ENCODE measurements at places on chromosomes 3 and 15.
A peak's percentile ranks its signal among the peaks of the same experiment; 100 is the strongest.

- DNase-seq = no peak
These were observed 107.0 kb downstream of the IGF2BP2 start for GRCh38 chr3:185717627-185718402.

DNA sequence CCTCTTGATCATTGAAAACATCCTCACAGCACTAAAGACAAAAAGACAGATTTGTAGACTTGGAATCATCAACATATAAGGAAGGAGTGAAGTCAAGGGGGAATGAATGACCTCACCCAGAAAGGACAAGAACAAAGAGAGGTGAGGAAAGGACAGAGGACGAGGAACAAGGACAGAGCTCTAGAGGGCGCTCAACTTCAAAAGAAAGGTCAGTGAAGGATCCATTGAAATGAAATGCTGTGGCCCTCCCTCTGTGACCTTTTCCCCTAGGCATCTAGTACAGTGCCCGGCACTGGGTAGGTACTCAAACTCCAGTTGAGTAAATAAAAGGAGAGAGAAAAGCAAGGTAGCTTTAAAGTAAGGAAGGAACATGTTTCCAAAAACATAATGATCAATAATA, 2.6 kb downstream of the ATP8B4 start:
- peak; percentile 34 for DNase-seq

DNA sequence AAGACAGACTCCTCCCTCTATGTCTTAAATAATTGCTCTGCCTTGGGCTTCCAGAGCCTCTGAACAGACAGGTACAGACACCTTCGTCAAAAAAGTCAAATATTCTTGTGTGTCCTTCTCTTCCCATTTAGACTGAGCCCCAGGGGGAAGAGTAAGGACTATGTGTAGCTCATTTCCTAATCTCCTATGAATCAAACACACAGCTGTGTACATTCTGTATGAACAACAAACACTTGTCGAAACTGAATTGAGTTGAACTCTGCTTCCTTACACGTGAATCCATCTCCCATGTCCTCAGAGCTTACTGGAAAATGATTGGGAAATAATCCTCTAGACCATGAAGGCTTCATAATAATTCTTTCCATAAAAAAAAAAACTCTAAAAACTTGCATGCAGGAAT, 80.8 kb downstream of the MOBP start:
- no peak for DNase-seq

GRCh38 chr3:41102053-41102556, 97.2 kb upstream of the CTNNB1 start:
- DNase-seq = no peak

- DNase-seq = no peak
These were observed 1.2 kb upstream of the CLSTN2 start for GRCh38 chr3:139933766-139934165.

DNA sequence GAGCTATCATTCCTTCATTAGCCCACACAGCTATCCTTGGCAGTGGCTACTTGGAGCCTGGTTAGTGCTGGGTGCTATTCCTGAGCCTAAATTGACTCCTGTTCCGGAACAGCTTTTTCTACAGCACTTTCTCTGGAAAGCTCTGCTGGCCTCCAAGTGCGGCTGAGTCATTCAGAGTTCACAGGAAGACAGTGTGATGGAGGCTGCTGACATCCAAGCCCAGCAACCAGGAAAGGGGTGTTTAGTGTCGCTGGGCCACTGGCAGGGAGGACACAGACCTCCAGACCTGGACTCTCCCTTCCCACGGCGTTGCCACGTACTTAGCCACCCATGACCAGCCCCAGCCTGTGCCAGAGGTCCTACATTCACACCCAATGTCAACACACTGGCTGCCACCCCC, 28.7 kb downstream of the CACNA2D2 start:
- peak; percentile 12 for DNase-seq

Data from RCC 7860 (cell line).